ENCODE measurements at places on chromosomes 7 and 10.
A peak's percentile ranks its signal among the peaks of the same experiment; 100 is the strongest.

GRCh38 chr7:27185854-27186667, 1.0 kb upstream of the HOXA11 start:
- no peak for DNase-seq

DNA sequence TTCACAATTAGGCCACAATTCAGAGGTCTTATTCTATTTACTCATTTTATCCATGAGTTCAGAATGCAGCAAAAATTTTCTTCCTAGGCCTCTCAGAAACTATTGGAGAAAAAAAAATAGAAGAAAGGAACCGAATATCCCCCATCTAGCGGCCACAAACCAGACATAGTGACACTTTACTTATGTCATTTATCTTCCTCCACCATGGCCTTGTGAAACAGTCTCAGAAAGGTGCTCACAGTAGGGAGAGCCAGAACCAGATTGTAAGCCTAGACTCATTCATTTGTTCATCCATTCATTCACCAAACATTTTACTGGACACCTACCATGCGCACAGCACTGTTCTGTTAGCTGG, 16.0 kb downstream of the CREB3L2 start:
- DNase-seq = no peak

- DNase-seq = no peak
Observed at GRCh38 chr10:116671274-116671926, 50.6 kb downstream of the PNLIPRP2 start.

- no peak for DNase-seq
Observed at GRCh38 chr10:103736763-103737162, 118.6 kb downstream of the SH3PXD2A start.

- no peak for DNase-seq
Observed at GRCh38 chr10:48649349-48649944, 35.2 kb upstream of the WDFY4 start.

DNA sequence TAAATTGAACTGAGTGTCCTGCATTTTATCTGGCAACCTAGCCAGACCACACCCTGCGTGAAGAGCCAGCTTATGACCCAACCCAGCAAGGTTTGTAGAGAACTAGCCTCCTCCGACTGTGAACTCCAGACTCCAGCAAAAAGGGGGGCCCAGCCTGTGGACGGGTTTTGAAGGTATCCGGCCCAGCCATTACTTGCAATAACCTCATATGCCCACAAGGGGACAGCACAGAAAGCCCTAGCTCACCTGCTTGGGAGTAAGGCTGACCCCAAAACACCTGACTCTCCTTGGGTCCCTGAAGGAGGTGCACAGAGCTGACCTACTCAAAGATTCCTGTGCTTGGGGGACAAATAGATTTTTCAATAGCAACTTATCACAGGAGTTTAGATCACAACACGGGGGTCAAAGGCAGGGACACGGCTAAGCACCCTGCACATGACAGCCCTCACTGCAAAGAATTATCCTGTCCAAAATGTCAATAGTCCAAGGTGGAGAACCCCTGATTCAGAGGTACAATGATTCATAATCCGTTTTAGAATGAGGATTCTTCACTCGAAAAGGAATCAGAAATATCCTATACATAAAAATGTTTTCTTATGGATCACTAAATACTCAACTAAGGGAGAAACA, 4.6 kb downstream of the TRPV6 start:
- DNase-seq = peak; percentile 31

All from left lung (tissue), 14 donors.